Lung (tissue), 17 donors: ENCODE measurements at places on chromosomes 7 and 10. TPM values are rescaled to one million over a fixed set of nuclear protein-coding genes. Genes with fewer than 3 reads are reported as not detected.

DNA sequence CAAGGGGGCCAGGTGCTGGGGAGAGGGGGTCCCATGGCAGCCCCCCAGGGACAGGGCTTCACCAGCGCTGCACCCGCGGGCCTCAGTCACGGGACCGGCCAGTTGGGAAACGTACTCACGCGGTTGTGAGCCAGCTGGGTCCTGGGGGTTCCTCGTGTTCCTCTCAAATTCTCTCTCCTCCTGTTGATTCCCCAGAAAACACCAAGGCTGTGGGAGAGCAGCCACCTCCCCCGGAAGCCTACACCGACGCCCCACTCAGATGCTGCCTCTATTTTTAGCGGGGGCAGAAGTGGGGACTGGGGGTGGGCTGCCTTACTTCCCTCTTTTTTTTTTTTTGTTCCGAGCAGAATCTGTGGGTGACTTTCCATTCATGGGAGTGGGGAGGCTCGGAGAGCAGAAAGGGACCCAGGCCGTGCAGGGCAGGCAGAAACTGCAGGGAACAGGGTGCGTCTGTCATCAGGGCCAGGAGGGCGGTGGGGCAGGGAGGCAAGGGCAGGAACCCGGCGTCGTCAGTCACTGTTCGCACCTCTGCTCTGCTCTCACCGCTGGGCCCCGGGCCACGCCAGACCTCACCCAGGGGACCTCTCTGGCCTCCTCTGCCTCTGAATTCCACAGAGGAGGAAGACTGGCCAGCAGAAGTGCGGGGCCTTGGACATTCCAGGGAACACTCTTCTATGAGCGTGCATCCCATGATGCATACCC is 63.1 kb downstream of the CARD11 start:
- no peak overlapping the region for H3K27ac ChIP-seq
- no peaks in the 10 kb centered on the region for H3K36me3 ChIP-seq
- no peak for DNase-seq
- H3K4me1 ChIP-seq: no peaks in the 10 kb centered on the region

DNA sequence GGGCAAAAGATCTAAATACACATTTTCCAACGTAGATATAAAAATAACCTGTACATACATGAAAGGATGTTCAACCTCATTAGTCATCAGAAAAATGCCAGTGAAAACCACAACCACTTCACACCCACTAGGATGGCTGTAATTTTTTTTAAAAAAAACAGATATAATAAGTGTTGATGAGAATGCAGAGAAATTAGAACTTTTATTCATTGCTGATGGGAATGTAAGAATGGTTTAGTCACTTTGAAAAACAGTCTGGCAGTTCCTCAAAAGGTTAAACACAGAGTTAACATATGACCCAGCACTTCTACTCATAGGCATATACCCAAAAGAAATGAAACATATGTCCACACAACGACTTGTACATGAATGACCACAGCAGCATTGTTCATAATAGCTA is 32.3 kb upstream of the PRKCQ start:
- H3K4me1 ChIP-seq: peaks cover 2% of the 10 kb centered on the region
- DNase-seq: no peak
- no peaks in the 10 kb centered on the region for H3K27me3 ChIP-seq
- H3K27ac ChIP-seq: no peak overlapping the region

Gene IFRD1
- total RNA-seq: 98.2 TPM

- DNase-seq: no peak
- no peak overlapping the region for H3K4me3 ChIP-seq
- H3K27ac ChIP-seq: no peak overlapping the region
- no peaks in the 10 kb centered on the region for H3K4me1 ChIP-seq
These were observed 31.8 kb upstream of the HMX3 start for GRCh38 chr10:123103944-123104343.

DNA sequence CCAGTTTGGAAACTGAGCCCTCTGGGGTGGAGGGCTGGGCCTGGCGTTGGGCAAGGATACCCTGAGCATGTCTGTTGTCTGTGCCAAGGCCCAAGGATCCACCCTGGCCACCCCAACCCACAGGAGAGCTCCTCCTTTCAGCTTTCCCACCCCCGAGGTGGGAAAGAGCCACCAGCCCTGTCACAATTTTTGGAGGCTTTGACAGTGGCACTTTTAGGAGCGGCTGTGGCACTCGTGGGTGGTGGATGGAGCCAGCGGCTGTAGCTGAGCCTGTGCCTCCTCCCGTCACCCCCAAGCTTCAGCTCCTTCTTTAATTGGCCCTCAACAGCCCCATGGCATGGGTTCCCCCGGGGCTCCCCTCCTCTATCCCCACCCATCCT is 18.2 kb upstream of the ZNF862 start:
- DNase-seq: no peak
- no peak overlapping the region for H3K4me3 ChIP-seq
- H3K27ac ChIP-seq: no peak overlapping the region
- H3K36me3 ChIP-seq: no peaks in the 10 kb centered on the region

Gene GPR158
- not detected for total RNA-seq

- H3K27ac ChIP-seq: no peak overlapping the region
- H3K4me1 ChIP-seq: no peaks in the 10 kb centered on the region
- DNase-seq: peak; percentile 56
- H3K27me3 ChIP-seq: no peaks in the 10 kb centered on the region
- no peaks in the 10 kb centered on the region for H3K36me3 ChIP-seq
These were observed 413.5 kb upstream of the SEMA3D start for GRCh38 chr7:85600395-85600794.

GRCh38 chr10:23345861-23346260 is 1.3 kb upstream of the C10orf67 start:
- DNase-seq: no peak
- H3K4me3 ChIP-seq: no peak overlapping the region
- H3K4me1 ChIP-seq: no peaks in the 10 kb centered on the region
- peak overlapping the region; percentile 53 for H3K27ac ChIP-seq
- no peaks in the 10 kb centered on the region for H3K36me3 ChIP-seq
- peaks cover 2% of the 10 kb centered on the region for H3K27me3 ChIP-seq

- peaks cover 53% of the 10 kb centered on the region for H3K36me3 ChIP-seq
- H3K27me3 ChIP-seq: no peaks in the 10 kb centered on the region
- DNase-seq: no peak
These were observed 113.3 kb downstream of the CYTH3 start for GRCh38 chr7:6159097-6159483.

DNA sequence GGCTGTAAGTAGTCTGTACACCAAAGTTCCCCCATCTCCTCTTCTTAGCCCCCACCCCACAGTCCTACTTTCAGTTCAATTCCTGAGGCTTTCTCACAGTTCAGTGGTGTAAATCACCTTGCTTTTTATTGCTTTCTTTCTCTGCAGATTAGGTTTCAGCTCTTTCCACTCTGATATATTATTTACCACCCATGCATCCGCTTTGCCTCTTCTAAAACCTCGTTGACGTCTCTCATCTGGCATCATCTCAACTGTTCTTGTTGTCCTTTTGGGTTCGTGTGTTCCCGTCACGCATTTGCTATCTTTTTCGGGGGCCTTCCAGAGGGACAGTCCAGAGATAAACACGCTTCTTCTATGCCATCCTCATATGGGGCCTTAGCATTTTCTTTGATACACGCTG is 597.9 kb upstream of the DPP6 start:
- H3K4me1 ChIP-seq: no peaks in the 10 kb centered on the region
- no peak for DNase-seq
- H3K4me3 ChIP-seq: no peak overlapping the region
- no peaks in the 10 kb centered on the region for H3K36me3 ChIP-seq
- H3K27me3 ChIP-seq: no peaks in the 10 kb centered on the region
- H3K27ac ChIP-seq: no peak overlapping the region

GRCh38 chr10:101545898-101546297 is 42.2 kb downstream of the POLL start:
- no peak overlapping the region for H3K27ac ChIP-seq
- no peaks in the 10 kb centered on the region for H3K4me1 ChIP-seq
- peaks cover 5% of the 10 kb centered on the region for H3K36me3 ChIP-seq
- no peak for DNase-seq
- H3K4me3 ChIP-seq: no peak overlapping the region
- no peaks in the 10 kb centered on the region for H3K27me3 ChIP-seq

- DNase-seq: no peak
- no peak overlapping the region for H3K4me3 ChIP-seq
- peak overlapping the region; percentile 84 for H3K27ac ChIP-seq
- no peaks in the 10 kb centered on the region for H3K27me3 ChIP-seq
- peaks cover 11% of the 10 kb centered on the region for H3K4me1 ChIP-seq
- no peaks in the 10 kb centered on the region for H3K36me3 ChIP-seq
These were observed 10.5 kb upstream of the EBLN1 start for GRCh38 chr10:22228167-22228938.

GRCh38 chr10:17003151-17003550 is 126.5 kb downstream of the CUBN start:
- no peak for DNase-seq
- H3K4me1 ChIP-seq: peaks cover 22% of the 10 kb centered on the region
- no peak overlapping the region for H3K4me3 ChIP-seq
- no peaks in the 10 kb centered on the region for H3K27me3 ChIP-seq
- H3K36me3 ChIP-seq: no peaks in the 10 kb centered on the region
- H3K27ac ChIP-seq: peak overlapping the region; percentile 73

Gene LIPK
- not detected for total RNA-seq

DNA sequence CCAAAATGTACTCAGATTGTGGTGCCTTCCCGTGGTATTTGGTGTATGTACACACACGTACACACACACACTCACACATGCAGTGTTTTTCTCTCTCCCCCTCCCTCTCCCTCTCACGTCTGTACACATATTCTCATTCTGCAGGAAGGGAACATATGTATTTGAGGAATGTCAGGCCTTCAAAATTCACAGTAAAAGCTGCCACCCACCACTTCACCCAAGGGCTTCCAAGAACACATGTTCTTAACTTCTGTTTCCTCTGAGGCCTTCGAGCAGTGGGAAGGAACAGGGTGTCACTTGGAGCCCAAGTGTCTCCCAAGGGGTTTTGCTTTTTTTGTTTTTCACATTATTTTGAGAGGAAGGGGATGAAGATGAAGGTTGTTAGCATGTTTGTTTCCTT is 198.9 kb downstream of the TCF7L2 start:
- no peak overlapping the region for H3K4me3 ChIP-seq
- no peak overlapping the region for H3K27ac ChIP-seq
- no peaks in the 10 kb centered on the region for H3K4me1 ChIP-seq
- peaks cover 37% of the 10 kb centered on the region for H3K36me3 ChIP-seq
- peak; percentile 48 for DNase-seq
- H3K27me3 ChIP-seq: no peaks in the 10 kb centered on the region

GRCh38 chr7:150848561-150849115 is 3.7 kb upstream of the AOC1 start:
- no peak overlapping the region for H3K4me3 ChIP-seq

GRCh38 chr7:30253796-30254165 is 30.6 kb upstream of the ZNRF2 start:
- no peaks in the 10 kb centered on the region for H3K27me3 ChIP-seq
- no peaks in the 10 kb centered on the region for H3K36me3 ChIP-seq
- no peak overlapping the region for H3K4me3 ChIP-seq
- no peak for DNase-seq

- no peak for DNase-seq
- no peaks in the 10 kb centered on the region for H3K4me1 ChIP-seq
- no peaks in the 10 kb centered on the region for H3K36me3 ChIP-seq
- H3K4me3 ChIP-seq: no peak overlapping the region
- no peak overlapping the region for H3K27ac ChIP-seq
These were observed 27.9 kb downstream of the BAIAP2L1 start for GRCh38 chr7:98372993-98373392.

- no peak overlapping the region for H3K27ac ChIP-seq
- DNase-seq: peak; percentile 10
- no peaks in the 10 kb centered on the region for H3K4me1 ChIP-seq
- H3K36me3 ChIP-seq: no peaks in the 10 kb centered on the region
These were observed 260.3 kb downstream of the SNX13 start for GRCh38 chr7:17680026-17680425.

DNA sequence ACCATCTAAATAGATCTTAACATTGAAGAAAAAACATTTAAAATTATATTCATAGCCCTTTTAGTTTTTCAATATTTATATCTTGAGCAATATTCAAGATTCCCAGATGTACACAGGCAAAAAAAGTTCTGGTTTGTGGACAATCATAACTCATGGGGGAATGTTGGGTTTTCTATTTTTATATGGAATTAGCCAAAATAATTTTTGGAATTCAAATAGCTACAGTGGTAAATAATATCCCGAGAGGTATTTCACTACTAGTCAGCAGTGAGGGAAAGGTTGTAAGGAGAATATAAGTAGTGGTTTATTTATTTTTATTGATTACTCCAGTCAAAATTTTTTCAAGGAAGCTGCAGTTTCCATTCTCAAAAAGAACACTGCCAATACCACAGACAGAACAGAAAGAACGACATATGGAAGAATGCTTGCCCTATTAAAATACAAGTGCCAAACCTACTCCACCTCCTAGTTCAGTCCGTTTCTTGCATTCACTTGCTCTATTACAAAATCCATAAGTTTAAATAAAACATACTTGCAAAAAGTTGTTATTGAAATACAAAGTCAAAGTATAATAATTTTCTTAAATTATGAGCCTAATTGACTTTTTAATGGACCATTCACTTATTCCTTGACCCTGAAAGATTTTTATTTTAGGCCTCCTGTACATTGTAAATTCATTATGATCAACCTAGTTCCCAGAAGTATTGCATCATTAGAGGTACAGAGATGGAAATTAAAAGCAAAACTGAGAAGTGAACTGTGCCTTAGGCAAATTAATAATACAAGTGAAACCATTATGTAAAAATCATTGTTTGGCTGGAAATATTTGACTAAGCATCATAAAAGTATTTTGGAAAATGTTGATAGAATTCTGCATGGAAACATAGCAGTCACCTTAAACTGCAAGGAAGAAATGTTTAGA is 533.2 kb downstream of the PARD3 start:
- no peak overlapping the region for H3K4me3 ChIP-seq
- H3K27ac ChIP-seq: no peak overlapping the region
- H3K4me1 ChIP-seq: no peaks in the 10 kb centered on the region
- no peak for DNase-seq

- DNase-seq: no peak
- no peak overlapping the region for H3K27ac ChIP-seq
- no peaks in the 10 kb centered on the region for H3K4me1 ChIP-seq
- H3K27me3 ChIP-seq: no peaks in the 10 kb centered on the region
- H3K4me3 ChIP-seq: no peak overlapping the region
These were observed 18.1 kb downstream of the OPTN start for GRCh38 chr10:13117841-13118783.

- H3K27ac ChIP-seq: peak overlapping the region; percentile 100
- H3K36me3 ChIP-seq: peaks cover 3% of the 10 kb centered on the region
- peak; percentile 71 for DNase-seq
These were observed 877 bp upstream of the NOD1 start for GRCh38 chr7:30479202-30480120.

- H3K27ac ChIP-seq: peak overlapping the region; percentile 47
- H3K36me3 ChIP-seq: no peaks in the 10 kb centered on the region
- no peaks in the 10 kb centered on the region for H3K27me3 ChIP-seq
- H3K4me3 ChIP-seq: no peak overlapping the region
- H3K4me1 ChIP-seq: peaks cover 6% of the 10 kb centered on the region
- DNase-seq: peak; percentile 81
These were observed 19.0 kb upstream of the COL1A2 start for GRCh38 chr7:94375691-94376090.

- H3K36me3 ChIP-seq: peaks cover 2% of the 10 kb centered on the region
- no peak overlapping the region for H3K27ac ChIP-seq
- no peak overlapping the region for H3K4me3 ChIP-seq
- H3K4me1 ChIP-seq: no peaks in the 10 kb centered on the region
- no peak for DNase-seq
These were observed 25.0 kb downstream of the LHPP start for GRCh38 chr10:124486635-124487034.

- H3K4me1 ChIP-seq: no peaks in the 10 kb centered on the region
- no peaks in the 10 kb centered on the region for H3K36me3 ChIP-seq
- no peak overlapping the region for H3K27ac ChIP-seq
- DNase-seq: no peak
- H3K27me3 ChIP-seq: no peaks in the 10 kb centered on the region
These were observed 181.8 kb upstream of the DGKB start for GRCh38 chr7:15084368-15084767.
